Activated CD4-positive, alpha-beta T cell treated with anti-CD3 and anti-CD28 coated beads for 4 hours (primary cell): ENCODE measurements at places on chromosomes 5 and 9.

- DNase-seq = no peak
These were observed 69.0 kb upstream of the PHYKPL start for GRCh38 chr5:178301641-178302040.

GRCh38 chr9:99134893-99135341, 30.0 kb downstream of the TGFBR1 start:
- no peak for DNase-seq

DNA sequence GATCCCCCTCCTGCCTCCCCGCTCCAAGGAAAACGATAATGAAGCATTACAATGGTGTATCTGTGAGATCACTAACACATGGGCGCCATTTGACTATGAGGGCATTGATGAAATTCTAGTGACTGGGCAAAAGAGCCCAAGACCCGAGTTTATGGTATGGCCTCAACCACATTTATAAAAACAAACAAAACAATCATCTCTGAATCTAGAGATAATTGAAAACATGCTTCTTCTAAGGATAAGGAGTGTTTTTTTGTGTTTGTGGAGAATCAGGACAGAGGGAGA, 100.9 kb upstream of the SEMA6A start:
- DNase-seq = no peak

GRCh38 chr5:99061299-99061698, 132.5 kb upstream of the CHD1 start:
- DNase-seq = no peak

GRCh38 chr5:116778651-116779280, 204.1 kb upstream of the SEMA6A start:
- DNase-seq = no peak

GRCh38 chr5:172911628-172911880, 47.7 kb upstream of the RPL26L1 start:
- no peak for DNase-seq

DNA sequence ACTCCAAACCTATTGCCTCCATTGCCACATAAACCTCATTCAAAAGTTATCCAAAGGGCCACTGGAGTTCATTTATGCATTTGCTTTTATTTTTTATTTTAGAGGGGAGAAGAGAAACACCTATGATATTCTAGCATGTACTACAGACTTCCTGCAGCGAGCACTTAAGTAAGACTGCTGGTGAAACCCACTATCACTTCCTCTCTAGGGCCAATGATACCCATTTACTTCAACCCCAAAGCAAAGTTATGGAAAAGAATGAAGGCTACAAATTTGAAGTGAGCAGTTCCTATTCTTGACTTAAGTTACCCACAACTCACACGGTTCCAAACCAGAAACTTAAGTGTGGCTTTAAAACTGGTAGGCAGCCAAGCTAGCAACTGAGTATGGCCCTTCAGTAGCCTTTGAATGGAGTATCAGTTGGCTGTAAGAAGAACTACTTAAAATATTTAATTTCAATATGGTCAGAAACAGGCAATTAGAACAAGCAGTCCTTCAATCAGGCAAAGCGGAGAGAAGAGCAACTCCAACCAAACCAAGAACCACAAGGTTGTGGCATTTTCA, 94.1 kb downstream of the GPR21 start:
- DNase-seq = no peak

DNA sequence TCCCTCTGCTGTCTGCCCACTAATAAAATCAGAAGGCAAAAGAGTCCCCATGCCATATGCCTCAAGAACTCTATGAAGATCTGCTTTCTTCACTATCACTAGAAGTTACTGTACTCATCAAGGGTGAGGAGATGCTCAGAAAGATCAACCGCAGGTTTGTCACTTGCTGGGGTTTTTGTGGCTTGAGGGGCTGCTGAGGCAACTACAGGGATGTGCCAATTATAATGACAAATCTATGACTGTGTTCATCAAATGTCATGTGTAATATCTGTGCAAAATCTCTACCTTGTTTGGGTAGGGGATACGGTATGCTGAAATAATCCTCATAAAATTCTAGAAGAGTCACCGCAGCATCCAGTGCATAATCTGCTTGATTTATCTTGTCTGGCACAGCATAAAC, 13.0 kb downstream of the ERAP1 start:
- peak; percentile 23 for DNase-seq

- DNase-seq = no peak
These were observed 3.3 kb downstream of the OR1L8 start for GRCh38 chr9:122579874-122580273.

GRCh38 chr5:149172261-149172660, 31.0 kb downstream of the ABLIM3 start:
- DNase-seq = no peak

- no peak for DNase-seq
These were observed 11.2 kb downstream of the ACO1 start for GRCh38 chr9:32395510-32396216.

GRCh38 chr9:123008909-123009308, 24.6 kb upstream of the GPR21 start:
- DNase-seq = no peak

GRCh38 chr5:68884883-68885282, 208.9 kb upstream of the SLC30A5 start:
- no peak for DNase-seq

- no peak for DNase-seq
These were observed 20.9 kb upstream of the DMXL1 start for GRCh38 chr5:119049824-119050449.

- DNase-seq = no peak
These were observed 39.4 kb downstream of the HOMER1 start for GRCh38 chr5:79474367-79475151.

- DNase-seq = no peak
These were observed 4.2 kb upstream of the HAVCR2 start for GRCh38 chr5:157113002-157113401.

- DNase-seq = no peak
These were observed 16.1 kb downstream of the NIPSNAP3B start for GRCh38 chr9:104779946-104780535.

DNA sequence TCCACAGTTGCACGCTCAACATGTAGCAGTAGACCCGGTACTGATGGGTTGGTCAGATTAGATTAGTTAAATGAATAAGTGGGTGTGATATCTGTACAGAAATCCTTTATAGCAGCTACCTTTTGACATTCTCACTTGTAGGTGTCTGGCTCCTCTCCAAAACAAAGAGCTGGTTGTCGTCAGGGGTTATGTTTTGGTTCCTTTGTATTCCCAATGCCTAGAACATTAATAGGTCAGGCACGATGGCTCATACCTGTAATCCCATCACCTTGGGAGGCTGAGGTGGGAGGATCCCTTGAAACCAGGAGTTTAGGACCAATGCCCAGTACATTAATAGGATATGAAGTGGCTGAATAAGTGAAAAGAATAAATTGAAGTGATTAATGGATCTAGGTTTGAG, 182.1 kb downstream of the SNCAIP start:
- DNase-seq = no peak

DNA sequence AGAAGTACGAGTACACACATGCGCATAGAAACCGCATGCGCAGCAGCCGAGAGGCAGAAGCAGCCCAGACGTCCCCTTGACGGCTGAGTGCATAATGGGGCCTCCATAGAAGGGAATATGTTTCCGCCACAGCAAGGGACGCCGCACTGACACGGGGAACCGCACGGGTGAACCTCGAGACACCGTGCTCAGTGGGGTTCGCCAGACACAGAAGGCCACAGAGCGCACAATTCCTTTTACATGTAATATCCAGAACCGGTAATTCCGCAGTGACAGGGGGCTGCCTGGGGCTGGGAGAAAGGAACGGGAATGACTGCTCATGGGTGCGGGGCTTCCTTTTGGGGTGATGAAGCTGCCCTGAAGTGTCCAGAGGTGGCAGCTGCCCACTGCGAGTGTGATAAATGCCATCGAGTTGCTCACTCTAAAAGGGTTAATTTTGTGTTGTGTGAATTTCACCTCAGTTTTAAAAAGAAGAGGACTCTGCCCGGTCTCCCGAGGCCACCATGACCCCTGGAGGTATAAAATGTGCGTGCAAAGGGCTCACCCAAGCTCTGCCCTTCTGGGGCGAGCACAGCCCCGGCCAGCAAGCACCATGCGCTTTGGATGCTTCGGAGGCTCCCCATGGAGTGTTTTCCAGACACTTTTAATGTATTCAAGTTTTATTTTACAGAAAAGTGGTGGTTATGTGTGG, 29.7 kb downstream of the MRPL36 start:
- DNase-seq = no peak

GRCh38 chr5:139232147-139232724, 34.1 kb upstream of the SIL1 start:
- DNase-seq = no peak

- DNase-seq = no peak
These were observed 26.2 kb downstream of the MACROH2A1 start for GRCh38 chr5:135372654-135373381.

DNA sequence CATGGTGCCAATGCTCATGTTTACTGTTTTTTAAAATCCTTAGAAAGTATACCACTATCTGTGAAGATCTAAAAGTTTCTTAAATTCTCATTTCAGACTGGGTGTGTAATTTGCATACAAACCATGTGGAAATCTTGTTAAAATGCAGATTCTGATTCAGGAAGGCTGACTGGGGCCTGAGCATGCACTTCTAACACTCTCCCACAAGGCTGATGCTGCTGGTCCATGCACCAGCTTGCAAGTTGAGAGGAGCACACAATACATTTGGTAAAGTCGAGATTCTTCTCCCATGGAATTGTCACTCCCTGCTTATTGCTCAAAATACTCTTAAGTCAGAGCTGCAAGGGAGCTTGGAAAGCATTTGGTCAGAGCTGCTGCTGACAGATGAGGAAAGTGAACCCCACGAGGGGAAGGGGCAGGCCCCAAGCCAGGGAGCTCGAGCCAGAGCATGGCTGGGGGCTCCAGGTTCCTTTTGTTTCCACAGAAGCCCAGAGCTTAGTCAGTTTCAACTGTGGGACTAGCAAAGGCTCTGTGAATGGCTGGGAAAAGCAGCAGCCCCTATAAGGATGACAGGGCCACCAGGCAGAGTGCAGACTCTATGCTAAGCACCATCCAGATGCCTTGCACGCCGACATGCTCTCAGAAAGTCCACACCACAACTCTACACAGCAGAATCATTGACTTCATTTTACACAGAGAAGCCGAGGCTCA, 93.5 kb upstream of the HAND1 start:
- DNase-seq = no peak

DNA sequence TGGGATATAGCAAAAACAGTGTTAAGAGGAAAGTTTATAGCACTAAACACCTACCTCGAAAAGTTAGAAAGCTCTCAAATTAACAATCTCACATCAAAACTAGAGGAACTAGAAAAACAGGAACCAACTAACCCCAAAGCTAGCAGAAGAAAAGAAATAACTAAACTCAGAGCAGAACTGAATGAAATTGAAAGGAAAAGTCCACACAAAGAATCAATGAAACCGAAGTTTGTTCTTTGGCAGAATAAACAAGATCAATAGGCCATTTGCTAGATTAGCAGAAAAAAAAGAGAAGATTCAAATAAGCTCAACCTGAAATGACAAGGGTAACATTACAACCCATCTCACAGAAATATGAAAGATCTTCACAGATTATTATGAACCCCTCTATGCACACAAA, 234.8 kb upstream of the ISL1 start:
- DNase-seq = no peak

DNA sequence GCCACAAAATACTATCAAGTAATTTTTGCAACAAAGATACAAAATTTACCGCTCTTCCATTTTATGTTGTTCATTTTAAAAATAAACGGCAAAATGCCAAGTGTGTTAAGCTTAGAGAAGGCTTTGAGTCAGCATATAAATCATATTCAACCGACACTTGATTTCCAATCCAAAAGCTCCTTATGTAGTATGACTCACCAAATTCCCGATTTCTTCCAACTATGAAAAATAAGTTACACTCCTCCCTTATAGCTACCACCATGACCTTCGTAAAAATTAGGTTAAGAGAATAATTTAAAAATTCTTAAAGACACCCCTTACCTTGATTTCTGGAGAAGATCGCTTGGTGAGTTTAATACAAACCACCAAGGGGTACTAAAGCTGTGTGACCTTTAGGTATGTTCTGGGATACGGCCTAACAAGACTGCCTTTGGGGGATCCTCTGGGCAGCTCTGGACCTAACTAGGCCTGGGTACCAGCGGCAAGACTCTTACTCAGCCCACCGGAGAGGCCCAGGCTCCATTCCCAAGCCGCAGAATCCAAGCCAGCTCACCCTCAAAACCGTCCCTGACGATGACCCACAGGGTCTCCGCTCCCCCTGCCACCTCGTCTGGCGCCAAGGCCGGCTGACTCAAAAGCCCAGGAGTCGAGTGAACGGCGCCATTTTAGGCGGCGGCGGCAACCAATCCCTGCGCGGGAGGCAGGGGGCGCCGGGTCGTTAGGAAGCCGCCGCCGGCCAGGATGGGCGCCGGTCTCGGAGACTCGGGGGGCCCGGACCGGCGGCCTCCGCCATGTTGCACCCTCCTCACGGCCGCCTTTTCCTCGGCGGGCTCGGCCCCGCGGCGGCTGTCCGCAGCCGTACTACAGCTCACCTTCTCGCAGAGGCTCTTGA, 739 bp downstream of the PPP2CA start:
- DNase-seq = peak; percentile 49

DNA sequence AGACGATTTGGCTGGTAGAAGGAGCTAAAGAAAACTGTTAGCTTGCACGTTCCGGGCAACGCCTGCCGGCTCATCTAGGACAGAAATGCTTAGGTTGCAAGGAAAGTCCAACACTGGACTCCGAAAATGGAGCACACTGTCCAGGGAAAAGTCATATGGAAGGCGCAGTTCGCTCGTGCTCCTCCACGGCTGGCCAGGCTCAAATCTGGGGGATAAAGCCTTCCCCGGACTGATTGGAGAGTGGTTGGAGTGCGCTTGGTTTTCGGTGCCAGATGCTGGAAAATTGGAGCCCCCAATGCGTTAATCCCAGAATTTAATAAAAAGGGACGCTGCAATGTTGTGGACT, 955 bp downstream of the CDH6 start:
- DNase-seq = no peak

DNA sequence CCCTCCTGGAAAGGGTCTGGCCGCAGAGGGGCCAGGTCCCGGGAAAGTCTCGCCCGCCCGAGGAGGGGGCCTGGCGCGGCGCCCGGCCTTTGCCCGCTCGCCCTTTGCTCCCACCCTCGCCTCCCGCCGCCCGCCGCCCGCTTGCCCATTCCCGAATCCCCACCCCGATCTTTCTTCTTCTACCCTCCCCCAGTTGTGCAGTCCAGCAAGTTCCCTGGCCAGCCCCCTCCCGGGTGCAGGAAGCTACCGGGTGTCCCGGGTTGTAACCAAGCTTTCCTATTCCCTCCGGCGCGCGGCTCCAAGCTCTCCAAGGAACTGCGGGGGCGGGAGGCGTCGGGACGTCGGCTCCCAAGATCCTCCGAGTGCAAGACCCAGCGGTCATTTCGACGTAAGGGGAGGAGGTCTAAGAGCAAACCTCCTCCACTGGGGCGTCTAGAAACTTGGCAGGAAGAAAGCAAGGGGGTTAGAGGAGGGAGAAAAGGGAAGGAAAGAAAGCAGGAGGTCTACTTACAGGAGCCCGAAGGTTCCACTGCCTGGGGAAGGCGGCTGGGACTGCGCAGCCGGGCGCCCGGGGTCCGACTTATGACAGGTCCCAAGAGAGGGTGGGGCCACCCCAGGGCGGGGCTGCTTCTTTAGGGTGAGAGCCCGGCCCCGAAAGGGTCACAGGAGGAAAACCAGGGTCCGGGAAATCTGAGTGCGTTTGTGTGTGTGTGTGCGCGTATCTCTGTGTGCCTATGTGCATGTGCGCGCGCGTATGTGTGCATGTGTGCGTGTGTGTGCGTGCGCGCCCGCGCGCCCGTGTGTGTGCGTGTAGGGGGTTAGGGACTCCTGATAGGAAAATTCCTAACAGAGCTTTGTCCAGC, at the start of gene PTGR1:
Gene PTGR1, minus strand, starts transcription at position 556 of the 863 bp plus-strand sequence. CDS start 2,225 bp downstream, outside the sequence.
- peak; percentile 2 for DNase-seq

- no peak for DNase-seq
These were observed 8.5 kb downstream of the GRHPR start for GRCh38 chr9:37430841-37431597.
